ENCODE measurements at places on chromosomes 4 and X.

DNA sequence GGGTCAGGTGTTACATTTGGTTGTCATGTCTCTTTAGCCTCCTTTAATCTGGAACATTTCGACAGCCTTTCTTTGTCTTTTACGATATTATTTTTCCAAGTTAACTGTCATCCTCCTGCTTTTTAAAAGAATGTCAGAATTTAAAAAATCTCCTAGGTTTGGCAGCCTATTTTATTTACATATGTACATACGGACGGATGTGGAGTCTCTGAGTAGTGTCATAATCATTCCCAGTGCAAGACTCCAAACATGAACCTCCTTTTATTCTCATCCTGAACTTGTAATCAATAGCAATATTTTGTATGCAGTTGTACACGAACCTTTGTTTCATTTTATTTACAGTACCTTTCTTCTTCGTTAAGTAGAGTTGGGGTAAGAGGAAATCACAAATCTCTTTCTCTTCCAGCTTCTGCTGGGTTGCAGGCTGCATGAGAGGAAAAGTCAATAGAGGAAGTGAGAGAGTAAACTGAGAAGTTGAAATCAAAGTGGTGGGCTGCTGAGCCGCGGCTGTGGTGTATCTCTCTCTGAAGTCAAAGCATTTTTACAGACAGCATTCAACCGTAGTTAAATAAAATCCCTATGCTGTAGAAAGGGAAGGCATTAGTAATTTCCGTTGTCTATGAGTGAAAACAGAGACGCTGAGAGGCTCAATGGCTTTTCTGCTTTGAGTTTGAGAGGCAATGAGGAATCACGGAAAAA is 53.9 kb upstream of the RPS6KA3 start:
- peak; percentile 23 for DNase-seq

- DNase-seq = no peak
Observed at GRCh38 chr4:45621971-45622370, 501.9 kb downstream of the GABRG1 start.

DNA sequence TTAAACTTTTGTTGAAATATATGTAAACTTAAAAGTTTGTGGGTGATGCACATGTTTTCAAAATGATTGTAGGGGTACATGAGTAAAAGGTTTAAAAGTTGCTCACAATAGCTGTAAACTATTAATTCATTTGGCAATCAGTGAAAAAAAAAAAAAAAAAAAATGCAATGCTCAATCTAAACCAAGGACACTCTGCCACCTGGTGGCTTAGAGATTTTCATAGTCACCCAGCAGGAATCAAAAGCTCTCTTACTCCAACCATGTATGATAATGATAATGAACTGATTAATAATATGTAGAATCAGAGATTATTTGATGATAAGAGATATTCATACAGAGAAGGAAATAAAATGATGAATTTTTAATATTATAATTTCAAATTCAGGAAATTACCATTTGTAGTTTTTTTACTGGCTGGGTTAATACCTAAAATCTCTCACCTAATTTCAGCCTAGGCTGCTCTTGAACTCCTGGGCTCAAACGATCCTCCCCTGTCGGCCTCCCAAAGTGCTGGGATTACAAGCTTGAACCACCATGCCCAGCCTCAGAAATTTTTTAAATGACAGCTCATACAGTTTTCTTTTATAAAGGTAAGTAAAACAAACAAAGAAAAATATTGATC is 46.9 kb upstream of the SLC25A4 start:
- DNase-seq = peak; percentile 21

DNA sequence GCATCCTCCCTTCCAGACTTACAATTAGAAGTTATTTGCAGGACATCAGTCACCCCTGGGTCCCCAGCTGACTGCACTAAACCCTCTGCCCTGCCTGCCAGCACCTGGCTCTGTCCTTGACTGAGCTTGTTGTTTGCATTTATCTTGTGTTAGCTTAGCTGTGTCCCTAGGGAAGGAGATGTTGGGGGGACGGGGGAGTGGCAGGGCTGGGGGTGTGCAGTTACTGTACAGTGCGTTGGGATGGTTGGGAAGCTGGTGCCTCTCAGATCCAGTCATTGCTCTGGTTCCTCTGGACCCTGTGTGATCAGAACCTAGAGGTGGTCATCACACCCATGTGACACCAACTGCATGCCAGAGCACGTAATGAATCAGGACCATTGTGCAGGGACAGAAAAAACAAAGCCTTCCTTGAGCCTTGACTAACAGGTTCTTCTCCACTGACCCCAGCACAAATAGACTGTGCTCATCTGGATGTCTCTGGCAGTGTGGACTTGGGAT is 32.7 kb upstream of the PROM1 start:
- peak; percentile 72 for DNase-seq

GRCh38 chr4:138978028-138978585 is 37.5 kb upstream of the NOCT start:
- DNase-seq = no peak

DNA sequence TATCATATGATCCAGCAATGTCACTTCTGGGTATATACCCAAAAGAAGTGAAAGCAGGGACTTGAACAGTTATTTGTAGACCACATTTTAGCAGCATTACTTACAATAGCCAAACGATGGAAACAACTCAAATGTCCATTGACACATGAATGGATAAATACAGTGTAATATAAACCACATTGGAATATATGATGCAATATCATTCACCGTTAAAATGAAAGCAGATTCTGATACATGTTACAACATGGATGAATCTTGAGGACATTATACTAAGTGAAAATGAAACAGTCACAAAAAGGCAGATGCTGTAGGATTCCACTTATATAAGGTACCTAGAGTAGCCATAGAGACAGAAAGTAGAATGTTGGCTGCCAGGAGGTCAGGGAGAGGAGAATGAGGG is 130.5 kb upstream of the SMAD1 start:
- DNase-seq = no peak

DNA sequence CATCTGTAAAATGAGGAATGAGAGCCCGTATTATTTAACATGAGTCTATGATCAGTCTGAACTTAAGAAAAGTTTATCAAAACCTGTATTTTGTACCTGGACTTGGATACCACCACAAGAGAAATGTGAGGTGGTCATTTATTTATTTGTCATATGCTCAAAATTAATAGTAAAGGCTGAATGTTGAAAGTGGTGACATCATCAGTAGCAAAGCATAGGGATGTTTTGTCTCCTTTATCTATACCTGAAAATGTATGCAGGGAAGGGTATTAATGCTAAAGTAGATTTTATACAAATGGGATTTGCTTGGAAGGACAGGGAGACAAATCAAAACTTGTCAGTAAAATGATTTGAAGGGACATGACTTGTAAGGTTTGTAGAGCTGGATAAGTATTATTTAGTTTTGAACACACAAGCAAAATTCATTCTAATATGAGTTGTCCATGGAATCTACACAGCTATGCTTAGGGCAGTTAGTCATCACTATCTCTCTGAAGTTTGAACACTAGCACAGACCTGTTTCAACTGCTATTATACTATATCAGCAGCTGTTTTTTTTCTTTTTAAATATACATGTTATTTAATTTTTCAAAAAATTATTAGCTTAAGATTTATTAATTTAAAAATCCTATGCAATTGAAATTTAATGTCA is 52.4 kb upstream of the GUCY1A1 start:
- DNase-seq = no peak

GRCh38 chr4:89757154-89757719 is 79.7 kb downstream of the SNCA start:
- DNase-seq = no peak

DNA sequence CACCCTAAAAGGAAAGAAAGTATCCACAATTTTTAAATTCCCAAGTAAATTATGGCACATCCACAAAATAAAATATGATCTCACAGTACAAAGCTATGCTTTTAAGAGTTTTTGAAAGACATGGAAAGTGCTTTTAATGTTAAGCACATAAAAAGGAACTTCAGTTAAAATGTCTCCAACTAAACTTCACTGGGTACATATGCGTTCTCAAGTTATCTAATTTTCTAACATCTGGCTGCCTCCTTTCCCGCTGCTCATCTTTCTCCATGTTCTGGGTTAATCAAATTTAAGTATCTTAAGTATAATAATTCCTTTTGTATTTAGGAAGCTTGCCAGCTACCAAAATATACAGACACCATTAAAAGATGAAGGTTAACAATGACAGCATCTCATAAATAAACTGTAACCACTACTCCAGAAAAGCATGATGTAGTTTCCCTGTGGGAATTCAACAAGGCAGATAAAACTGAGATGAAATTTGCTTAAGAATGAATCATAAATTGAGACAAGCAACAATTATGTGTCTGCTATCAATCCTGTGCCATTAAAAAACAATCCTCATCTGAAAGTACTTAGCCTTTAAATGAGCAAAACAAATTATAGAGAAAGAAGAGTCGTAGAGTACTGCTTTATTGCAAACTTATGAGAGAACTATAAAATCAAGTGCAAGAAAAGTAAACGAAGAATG is 25.1 kb downstream of the PRSS12 start:
- no peak for DNase-seq

DNA sequence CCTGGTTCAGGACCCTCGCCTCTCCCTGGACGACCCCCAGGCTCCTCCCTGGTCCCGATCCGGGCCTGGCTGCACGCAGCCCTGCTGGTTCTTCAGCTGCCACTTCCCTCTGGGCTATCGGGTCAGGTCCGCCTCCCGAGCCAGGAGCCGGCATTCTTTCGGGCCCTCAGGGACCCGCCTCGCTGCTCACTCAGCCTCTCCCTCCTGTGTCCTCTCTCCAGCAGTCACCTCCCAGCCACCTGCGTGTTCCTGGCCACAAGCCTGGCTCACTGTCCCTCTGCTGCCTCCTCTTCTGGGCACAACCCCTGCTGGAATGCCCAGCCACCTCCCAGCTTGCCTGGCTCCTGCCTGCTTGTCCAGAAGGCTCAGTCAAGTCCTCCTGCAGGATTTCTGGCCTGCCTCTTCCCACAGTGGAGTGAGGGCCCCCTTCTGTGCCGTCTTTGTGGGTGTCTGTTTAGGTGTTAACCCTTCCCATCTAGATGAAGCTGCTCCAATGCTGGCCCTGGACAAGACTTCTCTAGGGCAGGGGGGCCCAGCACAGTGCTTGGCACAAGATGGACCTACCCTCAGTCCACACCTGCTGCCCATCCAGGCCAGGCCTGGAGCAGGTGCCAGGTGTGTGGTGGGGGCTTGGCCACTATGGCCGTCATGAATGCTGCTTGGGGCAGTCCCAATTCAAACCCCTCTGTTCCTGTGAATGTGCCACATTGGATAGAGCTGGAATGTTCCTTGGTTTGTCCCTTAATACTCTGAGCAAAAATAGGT is 2.2 kb downstream of the WFS1 start:
- DNase-seq = no peak

GRCh38 chr4:73055241-73055897 is 14.1 kb downstream of the COX18 start:
- DNase-seq = no peak

- DNase-seq = no peak
Observed at GRCh38 chr4:116413222-116413621, 672.2 kb downstream of the TRAM1L1 start.

GRCh38 chrX:136034668-136035067 is 49.4 kb downstream of the SLC9A6 start:
- no peak for DNase-seq

DNA sequence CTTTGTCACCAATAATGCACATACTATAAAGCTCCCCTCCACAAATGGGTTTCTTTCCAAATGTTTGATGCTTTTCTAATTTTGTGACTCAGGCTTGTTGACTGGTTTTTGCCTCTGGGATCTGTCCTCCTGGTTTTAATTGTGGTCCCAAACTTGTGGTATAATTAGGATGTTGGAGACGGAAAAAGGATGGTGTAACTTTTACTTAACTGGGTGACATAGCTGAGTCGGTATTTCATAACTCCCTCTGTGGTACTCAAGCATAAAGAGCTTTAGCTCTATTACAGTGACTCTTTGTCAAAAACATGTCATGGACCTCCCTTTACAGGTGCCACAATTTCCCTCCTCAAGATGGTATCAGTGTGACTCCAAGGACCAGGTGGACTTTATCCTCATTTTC is 119.7 kb upstream of the RBPJ start:
- no peak for DNase-seq

- DNase-seq = no peak
Observed at GRCh38 chr4:25457053-25457715, 80.1 kb downstream of the ANAPC4 start.

DNA sequence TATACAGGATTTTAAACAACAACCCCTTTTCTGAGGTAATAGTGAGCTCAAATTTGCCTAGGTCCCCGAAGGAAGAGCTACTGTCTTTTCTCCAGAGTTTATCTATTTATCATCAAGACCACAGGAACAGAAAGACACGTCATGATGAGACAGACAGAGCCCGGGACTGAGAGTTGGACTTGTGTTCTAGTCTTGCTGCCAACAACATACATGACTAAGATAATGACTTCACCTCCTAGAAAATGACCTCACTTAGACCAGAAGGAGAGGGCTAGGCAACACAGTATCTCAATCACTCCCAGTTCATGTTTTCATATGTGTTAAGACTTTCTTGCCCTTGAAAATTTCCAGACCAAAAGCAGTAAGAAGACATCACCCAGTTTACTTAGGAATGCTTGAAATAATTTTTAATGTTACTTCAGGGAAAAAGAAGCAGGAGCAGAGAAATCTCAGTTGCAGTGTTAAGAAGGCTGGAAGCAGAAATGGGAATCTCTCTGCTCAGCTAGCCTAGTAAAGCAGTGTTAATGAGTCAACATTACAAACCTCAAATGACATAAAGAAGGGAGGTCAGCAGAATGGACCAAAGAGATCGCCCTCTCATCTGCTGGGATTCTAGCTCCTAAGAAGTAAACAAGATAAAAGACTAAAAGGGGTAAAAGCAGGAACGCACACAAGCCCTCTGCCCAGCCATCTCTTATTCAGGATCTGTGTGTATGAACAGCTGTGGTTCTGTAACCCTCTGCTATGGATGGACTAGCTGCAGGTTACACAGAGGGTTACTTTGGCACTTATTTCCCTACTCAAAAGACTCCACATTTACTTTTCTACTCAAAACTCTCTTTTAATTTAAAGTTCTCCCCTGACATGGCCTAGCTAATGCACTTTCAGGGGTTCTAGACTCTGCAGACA is 24.8 kb downstream of the PDGFC start:
- no peak for DNase-seq

DNA sequence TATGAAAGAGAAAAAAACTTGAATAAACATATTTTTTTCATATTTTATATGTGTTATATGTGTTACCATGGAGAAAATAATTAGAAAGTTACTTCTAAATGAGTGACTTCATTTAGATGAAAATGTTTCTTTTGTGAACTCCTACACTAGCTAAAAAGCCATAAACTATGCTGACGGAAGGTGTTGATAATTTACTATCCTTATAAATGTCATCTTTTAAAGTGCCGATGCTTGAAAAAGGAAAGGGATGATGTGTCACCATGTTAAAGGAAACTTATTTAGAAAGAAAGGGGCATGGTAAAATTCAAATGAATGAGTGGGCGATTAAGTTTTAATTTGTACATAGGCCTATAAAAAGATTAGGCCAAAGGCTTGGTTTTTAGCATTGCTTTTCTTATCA is 133.8 kb downstream of the SPRY1 start:
- DNase-seq = no peak
